Body of pancreas (tissue), 4 donors: ENCODE measurements at places on chromosomes 12 and 14.
A peak's percentile ranks its signal among the peaks of the same experiment; 100 is the strongest.

DNA sequence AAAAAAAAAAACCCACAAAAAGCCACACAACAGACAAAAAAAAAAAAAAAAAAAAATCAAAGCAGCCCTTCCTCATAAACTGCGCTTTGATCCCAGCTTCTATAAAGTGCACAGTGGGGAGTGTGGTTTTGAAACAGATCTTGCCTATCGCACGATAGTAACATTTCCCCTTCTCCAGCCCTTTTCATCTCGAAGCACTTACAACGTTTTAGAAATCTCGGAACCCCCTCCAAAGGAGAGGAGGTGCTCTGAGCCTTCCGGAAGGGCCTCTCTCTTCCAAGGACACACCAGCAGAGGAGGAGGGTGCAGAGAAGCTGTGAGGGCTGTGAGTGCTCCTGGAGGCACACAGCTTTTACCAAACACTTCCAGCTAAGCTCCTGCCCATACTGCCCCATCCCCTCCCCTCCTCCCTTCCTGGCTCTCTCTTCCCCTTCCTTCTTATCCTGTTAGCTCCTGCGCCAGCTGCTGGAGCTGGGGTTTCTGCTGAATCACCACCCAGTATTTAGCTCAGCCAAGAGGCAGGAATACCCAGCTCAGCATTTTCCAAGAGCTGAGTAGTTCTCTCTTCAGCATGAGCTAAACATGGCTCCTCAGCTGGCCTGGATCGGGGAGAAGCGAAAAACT, 28.4 kb downstream of the SLC7A8 start:
- peak; percentile 95 for DNase-seq
- H3K4me1 ChIP-seq = peaks cover 43% of the 10 kb centered on the region
- H3K27ac ChIP-seq = peak overlapping the region; percentile 85

GRCh38 chr12:47362126-47362705, 282.5 kb upstream of the AMIGO2 start:
- no peak overlapping the region for H3K27ac ChIP-seq
- no peaks in the 10 kb centered on the region for H3K36me3 ChIP-seq
- peaks cover 9% of the 10 kb centered on the region for H3K4me1 ChIP-seq
- H3K27me3 ChIP-seq = no peaks in the 10 kb centered on the region

DNA sequence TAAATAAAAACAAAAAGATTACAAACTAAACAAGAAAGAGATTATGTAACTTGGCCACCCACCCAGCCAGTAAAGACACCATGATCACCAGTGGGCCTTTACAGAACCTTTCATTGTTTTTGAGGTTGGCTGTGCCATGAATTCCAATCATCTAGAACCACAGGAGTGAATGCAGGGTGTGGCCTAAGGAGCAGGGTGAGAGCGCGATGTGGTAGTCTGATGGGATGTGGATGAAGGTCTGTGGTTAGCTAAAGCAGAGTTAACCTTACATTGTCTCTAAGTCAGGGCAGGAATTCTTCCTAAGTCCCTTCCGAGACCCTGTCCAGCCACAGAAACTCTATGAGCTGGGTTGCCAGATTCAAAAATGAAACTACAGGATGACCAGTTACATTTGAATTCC, 54.0 kb upstream of the CDKN3 start:
- no peak for DNase-seq
- H3K4me3 ChIP-seq = no peak overlapping the region
- no peaks in the 10 kb centered on the region for H3K4me1 ChIP-seq

GRCh38 chr12:8629486-8630033, 16.9 kb upstream of the AICDA start:
- H3K4me3 ChIP-seq = no peak overlapping the region
- no peaks in the 10 kb centered on the region for H3K36me3 ChIP-seq
- H3K27me3 ChIP-seq = no peaks in the 10 kb centered on the region
- no peak for DNase-seq
- H3K4me1 ChIP-seq = no peaks in the 10 kb centered on the region

GRCh38 chr14:59677771-59678231, 101.2 kb upstream of the CCDC175 start:
- H3K27me3 ChIP-seq = no peaks in the 10 kb centered on the region
- H3K4me1 ChIP-seq = no peaks in the 10 kb centered on the region
- H3K36me3 ChIP-seq = no peaks in the 10 kb centered on the region
- H3K4me3 ChIP-seq = no peak overlapping the region
- no peak for DNase-seq
- no peak overlapping the region for H3K27ac ChIP-seq
